Liver (tissue), 10 donors: ENCODE measurements at places on chromosomes 12 and 14.

DNA sequence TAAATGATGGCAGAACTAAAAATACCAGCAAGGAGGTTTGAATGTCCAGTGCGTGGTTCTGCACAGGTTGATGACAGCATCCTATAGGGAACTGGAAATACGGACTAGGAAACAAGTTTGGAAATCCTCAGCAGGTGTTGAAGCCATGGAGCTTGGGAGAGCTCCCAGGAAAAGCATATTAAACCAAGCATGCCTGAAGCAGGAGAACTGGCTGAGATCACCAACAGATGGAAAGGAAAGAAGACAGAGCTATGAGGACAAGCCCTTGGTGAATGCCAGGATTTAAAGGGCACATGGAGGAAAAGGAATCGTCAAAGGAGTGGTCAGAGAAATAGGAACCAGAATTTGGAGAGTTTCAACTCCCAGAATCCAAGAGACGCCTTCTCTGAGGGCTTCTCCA lies 21.2 kb upstream of the ELK3 start:
- DNase-seq = no peak

GRCh38 chr12:24679126-24679525 lies 269.8 kb downstream of the BCAT1 start:
- no peak for DNase-seq

- no peak for DNase-seq
Observed at GRCh38 chr12:100234591-100235304, 32.1 kb downstream of the DEPDC4 start.

DNA sequence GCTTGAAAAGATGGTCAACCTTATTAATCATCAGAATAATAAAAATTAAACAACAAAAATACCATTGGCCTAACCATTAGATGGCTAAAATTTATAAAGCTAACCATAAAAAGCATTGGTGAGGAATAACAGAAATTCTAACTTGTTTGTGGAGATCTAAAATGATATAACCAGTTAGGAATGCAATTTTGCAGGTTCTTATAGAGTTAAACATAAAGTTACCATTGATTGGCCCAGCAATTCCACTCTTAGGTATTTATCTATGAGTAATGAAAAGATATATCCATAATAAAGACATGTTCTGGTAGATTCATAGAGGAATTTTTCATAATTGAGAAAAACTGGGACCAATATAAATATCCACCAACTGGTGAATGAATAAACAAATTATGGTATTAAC lies 1098.6 kb downstream of the FSCB start:
- no peak for DNase-seq

- DNase-seq = no peak
Observed at GRCh38 chr12:72453550-72453949, 181.4 kb downstream of the TRHDE start.
